ENCODE measurements at places on chromosomes 16 and 17.

- no peak for DNase-seq
Measured at GRCh38 chr17:74631468-74632450, 8.2 kb upstream of the CD300E start.

- no peak for DNase-seq
Measured at GRCh38 chr17:8153525-8153956, 1.3 kb upstream of the PER1 start.

DNA sequence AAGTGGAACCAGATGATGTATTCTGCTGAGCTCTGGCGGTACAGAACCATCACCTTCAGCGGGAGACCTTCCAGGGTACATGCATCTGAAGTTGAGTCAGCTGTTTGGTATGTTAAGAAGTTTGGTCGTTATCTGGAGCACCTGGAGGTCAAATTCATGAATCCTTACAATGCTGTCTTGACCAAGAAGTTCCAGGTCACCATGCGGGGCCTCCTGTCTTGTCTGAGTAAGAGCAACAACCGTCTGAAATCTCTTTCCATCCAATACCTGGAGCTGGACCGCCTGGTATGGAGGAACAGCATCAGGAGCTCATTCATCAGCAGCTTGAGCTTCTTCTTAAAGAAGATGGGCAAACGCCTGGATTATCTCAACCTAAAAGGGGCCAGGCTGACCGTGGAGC is 4.0 kb downstream of the FBXO39 start:
- DNase-seq, result no peak

- DNase-seq, result no peak
Measured at GRCh38 chr17:76570877-76571471, 14.7 kb downstream of the ST6GALNAC2 start.

- no peak for DNase-seq
Measured at GRCh38 chr17:69819316-69820087, 255.5 kb upstream of the KCNJ16 start.

DNA sequence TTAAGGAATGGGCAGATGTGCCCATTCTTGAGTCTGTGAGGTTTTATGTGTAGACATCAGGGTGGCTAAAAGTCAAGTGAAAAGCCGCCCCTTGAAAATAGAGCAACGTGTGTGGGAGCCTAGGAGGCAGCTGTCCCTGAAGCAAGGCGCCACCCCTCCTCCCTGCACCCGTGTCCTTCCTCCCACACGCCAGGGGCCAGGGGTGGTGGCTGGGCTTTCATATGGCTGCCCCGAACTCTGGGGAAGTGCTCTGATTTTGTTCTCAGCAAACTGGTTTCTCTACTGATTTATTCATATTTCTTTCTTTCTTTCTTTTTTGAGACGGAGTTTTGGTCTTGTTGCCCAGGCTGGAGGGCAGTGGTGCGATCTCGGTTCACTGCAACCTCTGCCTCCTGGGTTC is 4.7 kb downstream of the ZNF750 start:
- no peak for DNase-seq

DNA sequence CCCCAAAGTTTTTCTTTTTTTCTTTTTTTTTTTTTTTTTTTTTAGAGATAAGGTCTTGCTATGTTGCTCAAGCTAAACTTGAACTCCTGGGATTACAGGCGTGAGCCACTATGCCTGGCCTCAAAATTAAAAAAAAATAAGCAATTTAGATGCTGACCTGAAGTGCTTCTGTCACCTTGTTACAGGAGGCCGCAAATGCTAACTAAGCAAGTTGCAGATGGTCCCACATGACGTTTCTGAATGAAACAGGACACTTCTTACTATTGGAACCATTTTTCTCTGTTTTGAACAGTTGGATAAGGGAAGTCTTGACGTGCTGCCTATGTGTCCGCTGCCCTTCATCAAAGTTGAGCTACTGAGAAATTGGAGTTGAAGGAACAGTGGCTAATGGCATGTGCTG is 8.8 kb downstream of the ANKRD40CL start:
- DNase-seq, result no peak

GRCh38 chr17:71922439-71922838 is 198.4 kb upstream of the SOX9 start:
- no peak for DNase-seq

DNA sequence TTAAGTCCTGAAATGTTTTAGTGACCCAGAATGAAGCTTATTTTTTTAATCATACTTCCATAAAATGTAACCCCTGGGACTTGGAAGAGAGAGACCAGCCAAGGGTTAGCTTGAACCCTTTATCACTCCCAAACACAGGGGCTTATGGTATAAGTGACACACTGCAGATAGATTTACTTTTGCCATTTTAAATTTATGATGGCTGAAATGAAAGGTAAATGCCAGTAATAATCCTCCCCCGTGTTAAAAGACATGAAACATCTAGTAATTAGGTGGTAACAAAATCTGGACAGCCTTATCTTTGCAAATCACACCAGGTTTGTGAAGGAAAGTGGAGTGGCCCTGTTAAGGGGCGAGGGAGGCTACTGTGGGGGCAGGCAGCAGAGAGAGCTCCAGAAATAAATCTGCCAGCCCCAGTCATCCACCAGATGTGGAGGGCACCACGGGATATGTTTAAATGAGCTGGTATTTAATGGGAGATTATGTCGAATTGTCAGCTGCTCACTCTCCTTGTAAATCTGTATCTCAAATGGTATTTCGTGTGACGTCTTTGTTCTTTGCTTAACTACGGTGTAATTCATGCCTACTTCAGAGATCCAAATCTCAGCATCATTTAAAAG is 326.5 kb downstream of the WWOX start:
- DNase-seq, result no peak

- no peak for DNase-seq
Measured at GRCh38 chr17:64020056-64020766, at the start of gene ICAM2. TSS of gene ICAM2 (minus strand) at chr17:64020633. CDS start at chr17:64006691, 13,942 bp downstream.

- DNase-seq, result no peak
Measured at GRCh38 chr17:57388131-57388725, 131.9 kb downstream of the MSI2 start.

DNA sequence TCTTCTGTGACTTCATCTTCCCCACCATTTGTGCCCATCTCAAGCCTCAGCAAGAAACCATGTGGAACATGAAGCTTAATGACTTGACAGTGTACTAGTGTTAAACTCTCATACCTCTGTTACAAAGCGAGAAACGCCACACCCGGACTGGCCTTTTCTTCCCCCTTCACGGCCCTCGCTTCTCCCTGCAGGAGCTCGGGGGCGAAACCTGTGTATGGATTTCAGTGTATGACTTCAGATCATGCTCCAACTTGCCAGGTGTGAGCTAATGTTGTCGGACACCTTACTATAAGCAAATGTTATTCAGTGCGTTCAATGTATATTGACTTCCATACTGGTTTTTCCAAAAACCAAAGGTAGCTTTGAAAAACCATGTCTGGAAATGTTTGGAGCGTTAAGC is 20.1 kb upstream of the SLC5A11 start:
- no peak for DNase-seq

DNA sequence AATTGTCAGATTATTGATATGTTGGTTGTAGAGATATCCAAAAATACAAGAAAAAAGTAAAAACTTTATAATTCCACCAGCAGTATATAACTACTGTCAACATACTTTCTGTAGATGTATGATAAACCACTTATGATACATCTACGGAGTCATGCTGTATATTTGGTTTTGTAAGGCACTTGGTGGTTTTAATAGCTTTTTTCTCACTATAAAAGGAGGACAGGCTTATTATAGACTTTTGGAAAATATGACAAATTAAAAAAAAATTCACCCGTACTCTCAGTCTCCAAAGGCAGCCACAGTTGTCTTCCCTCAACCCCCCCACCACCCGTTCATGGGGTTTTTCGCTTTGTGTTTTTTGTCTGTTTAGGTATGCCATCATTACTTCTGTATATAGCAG is 14.8 kb downstream of the RAI1 start:
- DNase-seq, result no peak

DNA sequence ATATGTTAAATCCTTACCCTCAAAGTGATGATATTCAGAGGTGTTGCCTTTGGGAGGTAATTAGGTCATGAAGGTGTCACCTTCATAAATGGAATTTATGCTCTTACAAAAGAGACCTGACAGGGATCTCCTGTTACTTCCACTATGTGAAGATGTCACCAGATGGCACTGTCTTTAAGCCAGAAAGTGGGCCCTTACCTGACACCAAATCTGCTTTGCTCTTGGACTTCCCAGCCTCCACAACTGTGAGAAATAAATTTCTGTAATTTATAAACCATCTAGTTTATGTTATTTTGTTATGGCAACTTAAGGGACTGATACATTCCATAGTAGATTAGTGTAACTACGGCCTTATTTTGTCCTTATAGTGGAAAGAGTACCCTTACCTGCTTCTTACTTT is 358.3 kb upstream of the SALL1 start:
- no peak for DNase-seq

- no peak for DNase-seq
Measured at GRCh38 chr16:72169708-72170107, 2.2 kb downstream of the PMFBP1 start.

- DNase-seq, result no peak
Measured at GRCh38 chr16:85363881-85364280, 249.2 kb upstream of the GSE1 start.

- peak; percentile 33 for DNase-seq
Measured at GRCh38 chr16:11497851-11498289, 88.8 kb downstream of the LITAF start.

GRCh38 chr16:87380403-87380802 is 3.2 kb downstream of the FBXO31 start:
- DNase-seq, result no peak

- DNase-seq, result no peak
Measured at GRCh38 chr16:59290718-59291117, 556.6 kb upstream of the GOT2 start.

GRCh38 chr17:82090549-82091263 is 7.3 kb downstream of the FASN start:
- DNase-seq, result no peak

DNA sequence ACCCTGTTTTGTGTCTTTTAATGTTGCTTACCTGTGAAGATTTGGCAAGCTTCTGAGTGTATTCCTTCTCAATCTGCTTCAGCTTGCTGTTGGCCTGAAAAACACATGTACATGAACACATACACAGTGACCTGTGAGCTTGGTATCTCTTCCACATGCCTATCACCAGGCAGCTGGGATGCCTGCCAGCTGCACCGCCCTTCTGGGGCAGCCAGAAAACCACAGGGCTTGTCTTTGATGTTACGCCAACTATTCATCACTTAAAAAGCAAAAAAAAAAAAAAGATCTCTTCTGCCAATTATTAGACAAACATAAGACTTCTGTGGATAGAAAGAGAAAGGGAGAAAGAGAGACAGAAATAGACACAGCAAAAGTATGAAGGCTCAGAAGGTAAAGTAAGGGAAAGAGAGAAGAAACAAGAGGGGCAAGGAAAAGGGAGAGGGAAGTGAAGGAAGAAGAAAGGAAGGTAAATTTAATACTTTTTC is 189.2 kb upstream of the AXIN2 start:
- DNase-seq, result peak; percentile 46
